ENCODE measurements at places on chromosomes 13 and 19.
A peak's percentile ranks its signal among the peaks of the same experiment; 100 is the strongest.

DNA sequence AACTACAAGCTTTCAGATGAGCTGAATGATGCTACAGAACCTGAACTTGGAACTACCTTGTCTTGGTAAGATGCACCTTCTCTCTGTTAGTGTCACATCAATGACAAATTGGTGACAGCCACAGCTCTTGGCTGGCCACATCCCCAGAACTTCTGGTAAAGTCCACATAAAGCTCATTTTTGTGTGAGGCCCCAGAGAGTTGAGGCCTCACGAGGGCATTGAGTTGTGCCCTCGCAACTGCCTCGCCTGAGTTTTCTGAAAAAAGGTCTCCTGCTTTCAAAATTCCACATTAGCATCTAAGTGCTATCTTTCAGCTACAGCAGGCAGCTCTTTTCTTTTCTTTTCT is 42.6 kb downstream of the MRPL57 start:
- no peak for DNase-seq

GRCh38 chr19:13621413-13621812 is 115.1 kb upstream of the CACNA1A start:
- peak; percentile 36 for DNase-seq

DNA sequence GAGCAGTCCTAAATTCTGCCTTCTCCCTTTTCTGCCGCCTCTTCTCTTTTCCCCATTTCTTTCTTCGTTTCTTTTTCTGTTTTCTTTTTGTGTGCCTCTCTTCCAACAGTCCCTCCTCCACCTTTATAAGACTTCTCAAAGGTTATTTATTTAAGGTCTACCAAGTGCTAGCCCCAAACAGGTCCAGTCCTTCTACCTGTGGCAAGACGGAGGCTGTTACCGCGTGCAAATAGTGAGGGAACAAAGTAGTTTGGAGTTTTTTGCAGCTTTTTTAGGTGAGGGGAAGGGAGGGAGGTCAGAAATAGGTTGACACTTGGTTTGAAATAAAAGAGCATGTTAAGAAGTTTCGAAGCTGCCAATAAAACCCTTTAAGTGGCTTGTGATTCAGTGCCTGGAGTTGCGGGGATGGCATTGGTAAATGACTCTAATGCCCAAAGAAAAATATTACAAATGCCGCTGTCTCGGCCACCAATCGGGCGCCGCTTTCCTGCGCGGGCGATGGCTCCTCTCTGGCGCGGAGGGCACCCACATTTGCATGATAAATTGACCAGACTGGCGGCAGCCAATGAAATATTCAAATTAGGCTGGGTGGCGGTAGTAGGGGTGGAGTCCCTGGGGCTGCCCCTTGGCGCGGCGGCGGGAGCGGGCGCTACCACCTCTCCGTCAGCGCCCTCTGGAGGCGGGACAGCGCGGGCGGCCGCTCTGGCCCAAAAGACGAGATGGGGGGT is 7.5 kb upstream of the TSHZ3 start:
- DNase-seq, result peak; percentile 53

- DNase-seq, result no peak
These were observed 473.6 kb upstream of the SPRY2 start for GRCh38 chr13:80814541-80814940.
